ENCODE measurements at places on chromosomes 11 and 22. TPM values are rescaled to one million over a fixed set of nuclear protein-coding genes. Genes with fewer than 3 reads are reported as not detected.

- no peak for DNase-seq
These were observed 105.2 kb downstream of the TRAF6 start for GRCh38 chr11:36404831-36405230.

- DNase-seq: no peak
These were observed 19.6 kb upstream of the PRODH start for GRCh38 chr22:18955696-18956095.

DNA sequence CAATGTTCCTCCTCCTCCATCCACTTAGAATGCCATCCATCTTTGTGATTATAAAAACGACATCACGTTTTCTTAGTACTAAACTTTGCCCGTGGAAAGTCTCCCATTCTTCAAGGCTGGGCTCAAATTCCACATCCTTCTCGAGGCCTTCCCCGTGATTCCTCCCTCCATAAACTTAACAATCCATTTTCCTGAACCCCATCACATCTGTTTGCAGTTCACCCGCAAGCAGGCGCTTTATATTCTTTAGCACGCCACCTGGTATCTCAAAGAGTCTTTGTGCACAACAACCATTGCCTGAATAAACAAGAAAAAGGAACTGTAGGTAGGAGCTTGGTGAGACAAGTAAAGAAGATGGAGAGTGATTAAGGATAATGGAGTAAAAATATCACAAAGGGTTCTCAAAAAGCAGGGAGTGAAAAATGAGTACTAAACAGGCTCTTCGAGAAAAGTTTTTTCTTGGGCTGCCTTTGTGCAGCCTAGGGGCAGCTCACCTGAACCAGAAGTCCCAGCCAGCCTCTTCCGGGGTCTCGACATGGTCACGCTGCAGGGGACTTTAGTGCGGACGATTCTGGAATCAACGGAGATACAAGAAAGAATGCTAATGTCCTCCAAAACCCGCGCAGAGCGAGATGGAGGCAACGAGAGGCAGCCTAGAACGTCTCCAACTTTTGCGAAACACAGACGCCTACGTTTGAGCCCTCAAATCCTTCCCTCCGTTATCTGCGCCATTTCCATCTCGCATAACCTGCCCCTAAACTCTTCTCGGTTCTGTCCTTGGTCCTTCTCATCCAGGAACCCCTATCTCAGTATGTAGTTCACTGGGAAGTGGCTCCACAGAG is 585 bp downstream of the THYN1 start:
- DNase-seq: peak; percentile 52

- DNase-seq: no peak
These were observed 1268.8 kb upstream of the CNTN5 start for GRCh38 chr11:97751952-97752351.

Gene TBX1
- polyA plus RNA-seq: 4.8 TPM

Gene RTN3
- 27.3 TPM for polyA plus RNA-seq

- DNase-seq: no peak
These were observed 5.9 kb downstream of the HTR3A start for GRCh38 chr11:113980785-113981184.

GRCh38 chr11:19194620-19195308 is 7.0 kb downstream of the CSRP3 start:
- DNase-seq: no peak

DNA sequence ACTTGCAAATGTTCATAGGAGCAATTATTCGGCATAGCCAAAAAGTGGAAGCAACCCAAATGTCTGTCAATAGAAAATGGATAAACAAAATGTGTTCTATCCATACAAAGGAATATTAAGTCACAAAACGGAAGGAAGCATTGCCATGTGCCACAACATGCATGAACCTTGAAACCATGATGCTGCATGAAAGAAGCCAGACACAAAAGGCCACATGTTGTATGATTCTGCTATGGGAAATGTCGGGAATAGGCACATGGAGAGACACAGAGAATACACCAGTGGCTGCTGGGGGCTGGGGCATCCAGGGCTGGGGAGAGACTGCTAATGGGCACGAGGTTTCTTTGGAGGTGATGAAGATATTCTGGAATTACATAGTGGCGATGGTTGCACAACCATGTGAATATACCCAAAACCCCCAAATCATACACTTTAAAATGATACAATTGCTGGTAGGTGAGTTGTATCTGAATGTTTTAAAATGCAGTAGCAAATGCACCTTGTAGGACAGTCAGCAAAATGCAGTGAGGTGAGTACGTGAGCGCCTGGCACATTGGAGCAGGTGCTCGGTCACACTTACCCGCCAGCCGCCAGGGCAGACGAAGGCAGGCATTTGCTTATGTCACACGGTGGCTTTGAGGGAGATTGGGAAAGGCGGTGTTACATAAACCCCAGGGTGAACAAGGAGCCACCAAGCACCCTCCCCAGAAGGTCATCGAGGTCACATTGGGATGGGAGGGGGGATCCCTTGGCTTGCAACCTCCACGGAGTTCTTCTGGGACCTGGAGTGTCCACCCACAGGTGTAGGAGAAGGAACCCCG is 6.3 kb upstream of the OSM start:
- no peak for DNase-seq

Gene SYT13
- polyA plus RNA-seq: 22.5 TPM

DNA sequence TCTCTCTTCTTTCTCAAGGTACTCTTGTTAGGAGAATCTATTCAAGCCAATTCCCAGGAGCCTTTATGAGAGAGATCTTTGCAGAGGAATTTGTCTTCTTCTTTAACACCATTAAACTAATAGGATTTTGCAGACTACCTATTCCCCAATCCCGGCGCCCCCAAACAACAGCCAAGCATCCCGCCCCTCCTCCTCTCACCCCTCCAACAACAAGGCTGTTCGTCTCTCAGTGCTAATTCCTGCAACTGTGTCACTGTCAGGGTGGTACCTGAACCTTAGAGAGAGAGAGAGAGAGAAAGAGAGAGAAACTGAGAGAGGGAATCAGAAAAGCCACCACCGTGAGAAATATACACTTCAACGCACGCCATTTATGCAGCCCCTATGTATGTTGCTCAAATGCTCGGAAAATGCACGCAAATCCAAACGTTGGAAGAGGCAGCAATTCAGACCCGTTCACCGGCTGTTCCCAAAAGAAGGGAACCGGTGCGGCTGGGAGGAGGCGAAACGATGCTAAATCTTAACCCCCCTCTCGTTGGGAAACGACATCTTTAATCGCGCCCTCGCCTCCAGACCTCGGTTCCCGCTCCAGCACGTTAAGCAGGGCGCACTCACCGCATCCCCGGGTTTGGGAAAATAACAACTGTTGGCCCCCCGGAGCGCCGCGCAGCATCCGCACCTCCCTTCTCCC is 961 bp downstream of the KCNA4 start:
- no peak for DNase-seq

DNA sequence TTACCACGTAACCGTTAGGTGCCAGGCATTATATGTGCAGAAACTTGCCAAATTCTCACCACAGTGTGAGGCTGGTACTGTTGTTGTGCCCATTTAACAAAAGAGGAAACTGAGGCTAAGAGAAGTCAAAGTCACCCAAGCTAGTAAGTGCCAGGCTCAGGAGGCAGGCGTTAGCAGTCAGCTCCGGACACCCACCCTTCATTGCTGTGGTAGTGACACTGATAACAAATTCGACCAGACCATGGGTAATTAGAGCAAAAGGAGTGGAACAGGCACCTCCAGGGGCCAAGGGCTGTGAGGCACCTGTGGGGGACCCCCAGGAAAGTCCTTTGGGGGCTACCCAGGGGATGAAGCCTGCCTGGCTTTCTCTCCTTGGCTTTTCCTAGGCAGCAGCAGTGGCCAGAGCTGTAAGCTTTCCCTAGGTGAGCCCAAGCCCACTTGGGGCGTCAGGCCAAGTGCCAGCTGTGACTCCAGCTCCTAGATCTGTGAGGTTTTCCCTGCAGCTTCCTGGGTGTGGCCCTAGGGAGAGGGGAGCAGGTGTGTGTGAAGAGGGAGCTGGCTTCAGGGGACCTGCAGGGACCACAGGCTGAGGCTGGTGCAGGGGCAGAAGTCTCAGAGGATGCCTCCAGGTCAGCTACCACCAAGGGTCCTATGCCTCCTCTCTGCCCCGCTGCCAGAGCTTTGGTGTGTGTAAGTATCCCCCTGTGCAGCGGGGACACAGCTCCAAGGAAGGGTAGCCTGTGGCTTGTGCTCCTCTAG is 19.7 kb upstream of the ALX4 start:
- DNase-seq: no peak

Gene TPH1
- polyA plus RNA-seq: 3.0 TPM

GRCh38 chr11:69539416-69540117 is 58.1 kb downstream of the LINC01488 start:
- DNase-seq: no peak

GRCh38 chr11:31412946-31413345 is 43.3 kb downstream of the DNAJC24 start:
- DNase-seq: no peak

DNA sequence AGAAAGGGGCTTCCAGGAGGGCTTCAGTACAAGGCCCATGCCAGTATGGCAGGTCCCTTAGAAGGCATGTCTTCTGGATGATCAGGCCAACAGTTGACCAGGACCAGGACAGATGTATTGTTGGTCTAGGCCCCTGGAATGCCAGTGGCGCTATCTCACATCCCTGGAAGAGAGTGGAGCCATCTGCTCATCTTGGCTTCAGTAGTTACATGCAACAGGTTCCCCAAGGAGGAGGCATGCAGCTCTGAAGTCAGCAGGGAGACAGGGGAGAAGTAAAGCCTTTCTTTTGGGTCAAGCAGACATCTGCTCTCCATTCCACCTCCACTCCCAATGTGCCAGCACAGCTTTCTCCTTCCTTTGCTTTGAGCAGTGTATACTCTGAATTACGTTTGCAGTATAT is 244.1 kb downstream of the KIRREL3 start:
- no peak for DNase-seq

- no peak for DNase-seq
These were observed 75.4 kb downstream of the MAML2 start for GRCh38 chr11:96267496-96268032.

DNA sequence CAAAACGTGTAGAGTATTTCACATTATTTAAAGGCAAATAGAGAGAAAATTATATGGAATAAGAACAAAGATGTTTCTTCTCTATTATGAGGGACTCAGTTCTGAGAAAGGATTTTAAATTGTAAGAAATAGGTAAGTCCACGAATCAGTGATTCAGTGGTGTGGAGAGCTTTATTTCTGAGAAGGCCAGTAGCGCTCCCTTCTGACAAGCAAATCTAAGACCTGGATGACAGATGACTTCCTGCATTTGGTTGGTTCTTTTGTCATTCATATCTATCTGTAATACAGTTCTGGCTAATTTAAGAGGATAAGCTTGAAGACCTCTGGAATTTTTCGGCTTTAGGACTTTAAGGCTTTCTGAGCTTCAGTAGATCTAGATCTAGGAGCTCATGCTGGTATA is 7.0 kb downstream of the CD3E start:
- no peak for DNase-seq

- no peak for DNase-seq
These were observed 386.4 kb downstream of the DCDC1 start for GRCh38 chr11:30983143-30983542.

- no peak for DNase-seq
These were observed 82.4 kb downstream of the AASDHPPT start for GRCh38 chr11:106159836-106160235.

DNA sequence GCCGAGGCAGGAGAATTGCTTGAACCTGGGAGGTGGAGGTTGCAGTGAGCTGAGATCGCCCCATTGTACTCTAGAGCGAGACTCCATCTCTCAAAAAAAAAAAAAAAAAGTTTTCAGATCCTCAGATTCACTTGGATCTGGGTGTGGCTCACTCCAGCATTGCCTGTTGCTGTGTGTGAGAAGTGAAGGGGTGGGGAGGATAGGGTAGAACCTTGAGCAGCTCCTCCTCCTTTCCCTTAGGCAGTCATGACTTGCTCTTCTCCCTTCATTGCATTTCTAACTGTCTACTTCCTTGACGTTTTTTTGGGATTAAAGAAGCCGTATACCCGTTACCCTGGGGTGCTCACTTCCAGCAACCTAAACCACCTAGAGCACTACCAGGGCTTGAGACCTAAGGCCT is 63.1 kb upstream of the YWHAH start:
- no peak for DNase-seq

Gene IL18
- polyA plus RNA-seq: 18.6 TPM

Measured in small intestine (tissue), 16 donors.